A673 (cell line): ENCODE measurements at places on chromosomes 16 and 17. TPM values are rescaled to one million over a fixed set of nuclear protein-coding genes. Genes with fewer than 3 reads are reported as not detected.

Gene TENT4B
- 16.8 and 18.3 TPM in 2 replicates for total RNA-seq

DNA sequence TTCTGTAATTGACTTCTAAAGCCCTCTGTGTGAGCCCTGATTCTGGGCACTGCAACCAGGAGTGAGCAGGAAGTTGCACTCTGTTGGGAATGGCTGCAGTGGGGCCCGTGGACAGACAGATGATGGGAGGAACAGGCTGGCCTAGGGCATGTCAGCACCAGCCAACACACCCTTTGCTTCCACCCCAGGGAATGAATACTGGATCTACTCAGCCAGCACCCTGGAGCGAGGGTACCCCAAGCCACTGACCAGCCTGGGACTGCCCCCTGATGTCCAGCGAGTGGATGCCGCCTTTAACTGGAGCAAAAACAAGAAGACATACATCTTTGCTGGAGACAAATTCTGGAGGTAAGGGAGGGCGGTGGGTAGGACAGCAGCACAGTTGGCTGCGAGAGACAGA lies 10.8 kb upstream of the LPCAT2 start:
- H3K36me3 ChIP-seq: no peaks in the 10 kb centered on the region
- H3K4me1 ChIP-seq: peaks cover 38% of the 10 kb centered on the region
- no peak overlapping the region for H3K27ac ChIP-seq

Gene KRTAP3-3
- total RNA-seq: not detected in 2 replicates

Gene CCDC102A
- 10.1 and 10.3 TPM in 2 replicates for total RNA-seq

GRCh38 chr17:11049539-11049938 lies 191.5 kb upstream of the SHISA6 start:
- DNase-seq: no peak
- peaks cover 4% of the 10 kb centered on the region for H3K27me3 ChIP-seq
- no peaks in the 10 kb centered on the region for H3K4me1 ChIP-seq
- H3K4me3 ChIP-seq: no peak overlapping the region

GRCh38 chr16:24686678-24687077 lies 42.8 kb upstream of the TNRC6A start:
- DNase-seq: no peak
- H3K36me3 ChIP-seq: no peaks in the 10 kb centered on the region
- H3K27ac ChIP-seq: no peak overlapping the region
- H3K4me1 ChIP-seq: no peaks in the 10 kb centered on the region
- no peak overlapping the region for H3K4me3 ChIP-seq
- H3K27me3 ChIP-seq: no peaks in the 10 kb centered on the region

- H3K4me3 ChIP-seq: no peak overlapping the region
- H3K27me3 ChIP-seq: peaks cover 44% of the 10 kb centered on the region
- no peak overlapping the region for H3K27ac ChIP-seq
- H3K36me3 ChIP-seq: no peaks in the 10 kb centered on the region
Observed at GRCh38 chr16:77306075-77306474, 106.9 kb downstream of the SYCE1L start.

- H3K4me3 ChIP-seq: no peak overlapping the region
- H3K27me3 ChIP-seq: no peaks in the 10 kb centered on the region
- no peak for DNase-seq
- H3K4me1 ChIP-seq: no peaks in the 10 kb centered on the region
- no peaks in the 10 kb centered on the region for H3K36me3 ChIP-seq
Observed at GRCh38 chr16:68420366-68420942, 27.9 kb downstream of the SMPD3 start.

GRCh38 chr16:1884155-1884760 lies 12.3 kb upstream of the MEIOB start:
- H3K36me3 ChIP-seq: no peaks in the 10 kb centered on the region
- DNase-seq: peak; percentile 56

GRCh38 chr16:9109255-9109654 lies 17.8 kb downstream of the HAPSTR1 start:
- peak overlapping the region; percentile 48 for H3K27ac ChIP-seq
- H3K36me3 ChIP-seq: peaks cover 87% of the 10 kb centered on the region
- peaks cover 39% of the 10 kb centered on the region for H3K4me1 ChIP-seq
- H3K4me3 ChIP-seq: no peak overlapping the region
- no peaks in the 10 kb centered on the region for H3K27me3 ChIP-seq

GRCh38 chr16:48157794-48158193 lies 2.0 kb upstream of the ABCC12 start:
- H3K27ac ChIP-seq: no peak overlapping the region
- H3K4me3 ChIP-seq: no peak overlapping the region
- H3K36me3 ChIP-seq: no peaks in the 10 kb centered on the region
- H3K27me3 ChIP-seq: no peaks in the 10 kb centered on the region
- H3K4me1 ChIP-seq: no peaks in the 10 kb centered on the region

DNA sequence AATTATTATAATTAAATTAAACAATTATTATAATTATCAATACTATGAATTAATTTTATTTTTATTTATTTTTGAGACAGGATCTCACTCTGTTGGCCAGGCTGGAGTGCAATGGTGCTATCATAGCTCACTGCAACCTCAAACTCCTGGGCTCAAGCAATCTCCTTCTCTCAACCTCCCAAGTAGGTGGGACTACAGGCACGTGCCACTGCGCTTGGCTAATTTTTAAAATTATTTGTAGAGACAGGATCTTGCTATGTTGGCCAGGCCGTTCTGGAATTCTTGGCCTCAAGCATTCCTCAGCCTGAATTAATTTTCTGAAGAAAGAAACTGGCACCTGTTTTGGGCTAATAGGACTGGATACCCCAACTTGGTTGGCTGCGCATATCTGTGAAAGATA lies 10.3 kb downstream of the GNA13 start:
- H3K36me3 ChIP-seq: peaks cover 35% of the 10 kb centered on the region
- no peaks in the 10 kb centered on the region for H3K27me3 ChIP-seq
- H3K4me3 ChIP-seq: no peak overlapping the region
- no peaks in the 10 kb centered on the region for H3K4me1 ChIP-seq
- no peak for DNase-seq

DNA sequence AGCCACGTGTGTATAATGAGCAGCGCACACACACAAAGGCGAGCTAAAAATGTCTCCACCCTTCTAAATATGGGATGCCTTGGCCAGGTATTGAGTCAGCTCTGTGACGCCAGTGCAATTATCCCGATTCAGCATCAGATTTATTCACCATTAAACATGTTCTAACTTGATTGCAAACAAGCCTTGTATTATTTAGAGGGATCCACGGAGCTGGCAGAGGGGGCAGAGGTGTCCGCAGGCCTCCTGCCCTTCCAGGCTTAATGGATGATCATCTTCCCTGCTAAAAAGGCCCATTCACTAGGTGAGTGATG lies 591.7 kb downstream of the MAF start:
- DNase-seq: no peak
- H3K36me3 ChIP-seq: no peaks in the 10 kb centered on the region
- no peak overlapping the region for H3K4me3 ChIP-seq
- no peaks in the 10 kb centered on the region for H3K27me3 ChIP-seq
- H3K4me1 ChIP-seq: no peaks in the 10 kb centered on the region

Gene KRT28
- total RNA-seq: not detected in 2 replicates

Gene KCNJ18
- not detected in 2 replicates for total RNA-seq

- H3K36me3 ChIP-seq: no peaks in the 10 kb centered on the region
- no peak overlapping the region for H3K4me3 ChIP-seq
- DNase-seq: no peak
- H3K27me3 ChIP-seq: no peaks in the 10 kb centered on the region
Observed at GRCh38 chr16:89050119-89050867, 43.4 kb upstream of the ACSF3 start.

Gene USP43
- 0.26 and 0.34 TPM in 2 replicates for total RNA-seq

GRCh38 chr17:54124456-54124855 lies 301.7 kb downstream of the KIF2B start:
- no peaks in the 10 kb centered on the region for H3K36me3 ChIP-seq
- no peak for DNase-seq
- H3K4me1 ChIP-seq: no peaks in the 10 kb centered on the region
- H3K4me3 ChIP-seq: no peak overlapping the region
- no peaks in the 10 kb centered on the region for H3K27me3 ChIP-seq

DNA sequence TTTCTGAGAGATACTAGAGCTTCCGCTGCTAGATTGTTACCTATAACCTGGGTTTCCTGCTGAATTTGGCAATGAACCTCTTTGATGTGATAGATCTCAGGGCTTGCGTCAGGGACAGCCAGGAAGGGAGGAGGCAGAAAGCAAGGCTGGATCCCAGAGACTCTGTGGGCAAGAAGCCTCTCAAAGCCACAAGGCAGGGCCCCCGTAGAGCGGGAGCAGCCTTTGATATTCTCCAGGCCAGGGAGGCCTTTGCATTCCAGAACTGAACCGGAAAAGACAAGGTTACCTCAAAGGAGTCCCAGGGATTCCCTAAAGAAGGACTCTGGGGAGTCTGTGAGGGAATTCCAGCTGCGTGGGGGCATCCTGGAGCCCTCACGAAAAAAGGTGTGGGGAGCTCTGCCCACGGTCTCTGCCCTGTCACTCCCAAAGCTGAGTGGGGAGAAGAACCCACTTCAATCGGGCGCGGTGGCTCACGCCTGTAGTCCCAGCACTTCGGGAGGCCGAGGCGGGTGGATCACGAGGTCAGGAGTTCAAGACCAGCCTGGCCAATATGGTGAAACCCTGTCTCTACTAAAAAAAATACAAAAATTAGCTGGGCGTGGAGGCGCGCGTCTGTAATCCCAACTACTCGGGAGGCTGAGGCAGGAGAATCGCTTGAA lies 14.3 kb upstream of the SCIMP start:
- no peak overlapping the region for H3K4me3 ChIP-seq
- H3K27ac ChIP-seq: no peak overlapping the region
- no peaks in the 10 kb centered on the region for H3K27me3 ChIP-seq
- DNase-seq: no peak
- no peaks in the 10 kb centered on the region for H3K4me1 ChIP-seq

Gene BIRC5
- 158 and 160 TPM in 2 replicates for total RNA-seq

DNA sequence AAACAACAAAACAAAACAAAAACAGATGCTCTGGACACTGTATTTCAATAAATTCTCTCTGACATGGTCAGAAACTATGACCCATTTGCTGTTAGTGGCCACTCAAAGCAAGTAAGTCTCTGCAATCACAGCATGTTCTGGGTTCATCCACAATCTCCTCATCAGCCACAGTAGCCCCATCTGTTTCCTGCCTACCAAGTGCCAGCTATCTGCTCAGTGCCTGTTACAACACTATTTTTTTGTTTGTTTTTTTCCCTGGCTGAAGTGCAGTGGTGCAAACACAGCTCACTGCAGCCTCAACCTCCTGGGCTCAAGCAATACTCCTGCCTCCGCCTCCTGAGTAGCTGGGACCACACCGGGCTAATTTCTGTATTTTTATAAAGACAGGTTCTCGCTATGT lies 137.9 kb downstream of the SOX9 start:
- no peaks in the 10 kb centered on the region for H3K36me3 ChIP-seq
- no peaks in the 10 kb centered on the region for H3K27me3 ChIP-seq
- no peaks in the 10 kb centered on the region for H3K4me1 ChIP-seq
- no peak for DNase-seq
- no peak overlapping the region for H3K4me3 ChIP-seq

GRCh38 chr17:72419866-72420774 lies 299.3 kb downstream of the SOX9 start:
- peak overlapping the region; percentile 26 for H3K27ac ChIP-seq
- no peaks in the 10 kb centered on the region for H3K27me3 ChIP-seq
- DNase-seq: peak; percentile 77
- no peaks in the 10 kb centered on the region for H3K36me3 ChIP-seq
- peaks cover 44% of the 10 kb centered on the region for H3K4me1 ChIP-seq
- no peak overlapping the region for H3K4me3 ChIP-seq

Gene KRT33A
- not detected in 2 replicates for total RNA-seq

- H3K27ac ChIP-seq: no peak overlapping the region
- no peak for DNase-seq
- no peaks in the 10 kb centered on the region for H3K27me3 ChIP-seq
Observed at GRCh38 chr17:70780031-70780430, 610.7 kb downstream of the KCNJ2 start.

DNA sequence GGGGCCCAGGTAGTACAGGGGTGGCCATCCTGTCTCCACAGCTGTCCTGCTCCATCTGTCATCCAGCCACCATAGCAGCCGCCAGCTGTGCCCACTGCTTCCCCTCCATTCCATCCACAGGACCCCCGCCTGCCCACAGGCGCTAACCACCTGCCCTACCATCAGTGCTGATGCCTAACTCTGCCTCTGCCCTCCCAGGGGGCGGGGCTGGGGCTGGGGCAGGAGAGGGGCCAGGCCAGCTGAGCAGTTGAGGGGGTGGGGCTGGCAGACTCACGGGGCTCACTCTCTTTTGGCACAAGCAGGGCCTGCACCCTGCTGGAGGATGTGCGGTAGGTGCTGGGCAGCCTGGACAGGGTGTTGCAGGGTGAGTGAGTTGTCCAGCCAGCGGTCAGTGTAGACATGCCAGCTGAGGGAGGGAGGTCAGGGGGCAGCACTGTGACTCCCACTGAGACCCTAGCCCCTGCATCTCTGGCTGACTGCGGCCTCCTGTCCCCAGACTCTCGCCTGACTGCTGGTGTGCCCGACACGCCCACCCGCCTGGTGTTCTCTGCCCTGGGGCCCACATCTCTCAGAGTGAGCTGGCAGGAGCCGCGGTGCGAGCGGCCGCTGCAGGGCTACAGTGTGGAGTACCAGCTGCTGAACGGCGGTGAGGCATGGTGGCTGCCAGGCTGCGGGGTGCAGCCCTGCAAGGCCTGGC lies 9.6 kb downstream of the GALK1 start:
- no peak overlapping the region for H3K4me3 ChIP-seq
- H3K27ac ChIP-seq: no peak overlapping the region
- no peaks in the 10 kb centered on the region for H3K36me3 ChIP-seq
- DNase-seq: no peak
- H3K27me3 ChIP-seq: no peaks in the 10 kb centered on the region

Gene TEKT5
- not detected in 2 replicates for total RNA-seq

Gene FOXF1
- not detected in 2 replicates for total RNA-seq
